ENCODE measurements at places on chromosomes 13 and 19. TPM values are rescaled to one million over a fixed set of nuclear protein-coding genes. Genes with fewer than 3 reads are reported as not detected.

Gene RGS9BP
- 0.48 TPM for total RNA-seq

Gene C5AR2
- total RNA-seq, result 15.0 TPM

Gene ZNF177
- total RNA-seq, result 0.30 TPM

Gene KLHL1
- not detected for total RNA-seq

Gene PAK4
- total RNA-seq, result 115 TPM

Gene CYP4F2
- 0.07 TPM for total RNA-seq

Gene OR7C1
- not detected for total RNA-seq

Gene ANKRD27
- 33.7 TPM for total RNA-seq

Gene FOSB
- 14.4 TPM for total RNA-seq

Gene CDKN2D
- 6.7 TPM for total RNA-seq

Gene SLC8A2
- total RNA-seq, result 0.25 TPM

Gene PGLYRP2
- not detected for total RNA-seq

Gene TNFSF9
- total RNA-seq, result 2.9 TPM

Gene PPP5C
- 83.4 TPM for total RNA-seq

Gene DENND1C
- 0.24 TPM for total RNA-seq

Gene ASF1B
- total RNA-seq, result 31.5 TPM

Gene ZNF585A
- 4.9 TPM for total RNA-seq

Gene CEACAM19
- 9.3 TPM for total RNA-seq

Gene ZNF223
- 2.8 TPM for total RNA-seq

Gene CEACAM20
- total RNA-seq, result not detected

Gene DOCK9
- 21.9 TPM for total RNA-seq

Gene FAM83E
- total RNA-seq, result 0.22 TPM

All from A549 treated with Mapracorat at 1 μM for 4 hours (cell line).